ENCODE measurements at places on chromosomes 16 and 17.

GRCh38 chr16:35148748-35149147 lies 1689.3 kb downstream of the TP53TG3F start:
- DNase-seq = no peak

GRCh38 chr17:56121191-56122051 lies 31.9 kb upstream of the ANKFN1 start:
- no peak for DNase-seq

DNA sequence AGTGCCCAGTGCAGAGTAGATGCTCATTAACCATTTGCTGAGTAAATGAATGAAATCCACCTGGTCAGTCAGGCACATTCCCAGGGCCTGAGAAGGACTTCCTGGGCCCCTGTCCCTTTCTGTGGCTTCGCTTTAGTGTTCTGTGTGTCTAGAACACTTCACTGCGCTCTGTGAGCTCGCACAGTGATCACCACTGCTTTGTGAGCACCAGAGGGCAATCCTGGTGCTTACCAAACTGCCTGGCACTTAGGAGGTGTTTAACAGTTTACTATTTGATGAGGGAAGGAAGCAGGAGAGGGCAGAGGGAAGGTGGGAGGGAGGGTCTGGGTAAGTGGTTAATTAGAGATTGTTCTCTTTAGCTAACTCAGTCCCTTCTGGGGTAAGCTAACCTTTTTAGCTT lies 26.2 kb downstream of the SALL1 start:
- no peak for DNase-seq

GRCh38 chr16:81190667-81191066 lies 47.8 kb upstream of the BCO1 start:
- DNase-seq = no peak

DNA sequence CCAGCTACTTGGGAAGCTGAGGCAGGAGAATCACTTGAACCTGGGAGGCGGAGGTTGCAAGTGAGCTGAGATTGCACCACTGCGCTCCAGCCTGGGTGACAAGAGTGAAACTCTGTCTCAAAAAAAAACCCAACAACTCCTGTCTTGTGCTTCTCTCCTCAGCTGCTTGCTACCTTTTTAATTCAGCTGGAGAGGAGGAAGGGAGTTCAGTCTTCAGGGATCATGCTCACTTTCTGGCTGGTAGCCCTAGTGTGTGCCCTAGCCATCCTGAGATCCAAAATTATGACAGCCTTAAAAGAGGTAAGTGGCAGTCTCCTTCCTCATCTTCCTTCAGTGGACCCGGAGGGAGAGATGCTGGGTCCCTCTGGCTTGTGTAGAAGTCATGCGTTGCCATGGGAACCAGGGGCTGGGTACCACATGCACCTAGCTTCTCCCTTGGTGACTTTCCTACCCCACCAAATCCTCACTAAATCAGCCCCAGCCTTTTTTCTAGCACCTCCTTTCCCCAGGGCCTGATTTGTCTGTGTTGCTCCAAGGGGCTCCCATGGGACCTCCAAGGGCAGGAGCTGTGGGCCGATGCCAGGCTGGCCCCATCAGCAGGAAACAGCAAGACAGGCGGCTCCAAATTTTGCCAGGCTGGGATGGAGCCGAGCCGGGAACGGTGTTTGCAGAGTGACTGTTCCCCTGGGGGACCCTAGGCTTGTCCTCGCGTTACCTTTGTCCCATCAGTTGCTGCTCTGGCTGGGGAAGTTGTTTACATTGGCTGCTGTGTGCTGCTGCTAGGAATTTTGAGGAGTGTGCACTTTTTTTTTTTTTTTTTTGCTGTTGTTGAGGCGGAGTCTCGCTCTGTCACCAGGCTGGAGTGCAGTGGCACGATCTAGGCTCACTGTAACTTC lies 65.2 kb downstream of the ABCC1 start:
- DNase-seq = no peak

- no peak for DNase-seq
Measured at GRCh38 chr16:9183682-9184353, 92.4 kb downstream of the HAPSTR1 start.

GRCh38 chr16:75271441-75272096 lies 20.1 kb upstream of the BCAR1 start:
- no peak for DNase-seq

- no peak for DNase-seq
Measured at GRCh38 chr17:50517011-50517410, 8.8 kb downstream of the MYCBPAP start.

DNA sequence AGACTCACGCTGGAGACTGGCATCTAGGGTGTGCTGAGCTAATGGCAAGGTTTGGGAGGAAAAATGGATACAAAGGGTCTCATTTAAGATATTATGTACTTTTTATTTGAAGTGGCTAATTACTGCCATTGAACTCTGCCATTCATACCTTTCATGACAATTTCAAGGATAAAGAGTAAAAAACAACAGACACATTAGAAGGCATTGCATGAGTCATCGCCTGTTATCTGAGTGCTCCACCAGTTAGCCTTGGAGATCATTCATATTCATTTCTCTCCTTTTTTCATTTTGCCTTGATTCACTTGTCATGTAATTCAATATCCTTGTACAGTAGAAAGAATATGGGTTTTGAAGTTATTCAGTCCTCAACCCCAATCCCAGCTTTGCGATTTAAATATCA lies 109.5 kb downstream of the CDH8 start:
- no peak for DNase-seq

DNA sequence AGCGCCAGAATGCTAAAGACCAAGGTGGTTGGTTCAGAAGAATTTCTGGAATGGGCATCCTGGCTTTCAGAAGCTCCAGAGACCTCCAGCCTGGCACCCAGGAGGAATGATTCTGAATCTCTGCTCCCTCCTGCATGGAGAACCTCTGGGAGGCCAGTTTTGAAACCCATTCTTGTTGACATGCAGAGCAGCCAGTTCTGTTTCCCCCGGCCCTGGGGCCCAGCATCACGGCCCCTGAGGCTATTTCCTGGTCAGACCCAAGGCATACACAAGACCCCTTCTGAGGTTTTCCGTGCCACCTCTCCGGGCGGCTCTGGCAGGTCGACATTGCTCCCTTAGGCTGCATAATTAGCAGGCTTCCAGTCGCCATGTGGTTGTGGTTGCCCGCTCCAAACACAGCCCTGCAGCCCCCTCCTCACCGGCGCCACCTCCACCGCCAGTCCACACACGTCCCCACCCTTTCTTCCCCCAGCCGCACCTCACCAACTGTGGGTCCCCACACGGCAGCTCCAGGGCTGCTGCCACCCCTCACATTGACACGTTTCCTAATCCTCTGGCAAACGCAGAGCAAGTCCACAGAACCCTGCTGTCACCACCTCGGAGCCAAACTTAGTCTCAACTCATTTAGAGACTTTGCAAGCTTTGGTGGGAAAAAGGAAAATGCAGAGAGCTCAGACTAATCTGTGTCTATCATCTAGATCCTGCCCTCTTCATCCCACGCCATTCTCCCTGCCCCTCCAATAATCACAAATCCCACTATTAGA lies 367.1 kb downstream of the SOX9 start:
- DNase-seq = no peak

- no peak for DNase-seq
Measured at GRCh38 chr17:48021934-48022333, 15.7 kb downstream of the COPZ2 start.

DNA sequence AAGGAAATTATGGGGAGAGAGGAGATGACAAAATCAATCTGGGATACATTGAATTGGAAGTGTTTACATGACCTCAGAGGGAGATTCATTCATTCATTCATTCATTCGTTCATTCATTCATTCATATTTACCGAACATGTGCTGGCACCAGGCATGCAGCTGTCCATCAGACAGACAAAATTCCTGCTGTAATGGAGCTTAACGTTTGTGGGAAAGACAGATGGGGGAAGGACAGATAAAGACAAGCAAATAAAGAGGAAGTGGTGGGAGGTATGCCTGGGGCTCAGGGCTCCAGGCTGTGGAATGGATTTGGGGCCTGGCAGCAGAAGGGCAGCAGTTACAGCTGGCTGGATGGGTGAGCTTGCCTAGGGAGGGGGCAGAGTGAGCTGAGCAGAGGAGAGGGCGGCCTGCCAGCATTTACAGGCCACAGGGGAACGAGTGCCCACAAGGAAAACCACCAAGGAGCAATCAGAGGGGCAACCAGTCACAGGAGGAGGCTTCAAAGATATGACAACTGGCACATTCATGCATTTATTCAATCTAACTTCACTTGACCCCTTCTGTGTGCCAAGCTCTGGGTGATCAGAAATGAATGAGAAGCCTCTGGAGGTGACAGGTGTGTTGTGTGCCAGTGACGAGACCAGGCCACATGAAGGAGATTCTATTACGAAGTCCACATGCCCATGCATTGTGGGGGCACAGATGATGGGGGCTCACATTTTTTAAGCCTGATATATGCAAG lies 48.5 kb downstream of the ARHGAP27 start:
- DNase-seq = no peak

DNA sequence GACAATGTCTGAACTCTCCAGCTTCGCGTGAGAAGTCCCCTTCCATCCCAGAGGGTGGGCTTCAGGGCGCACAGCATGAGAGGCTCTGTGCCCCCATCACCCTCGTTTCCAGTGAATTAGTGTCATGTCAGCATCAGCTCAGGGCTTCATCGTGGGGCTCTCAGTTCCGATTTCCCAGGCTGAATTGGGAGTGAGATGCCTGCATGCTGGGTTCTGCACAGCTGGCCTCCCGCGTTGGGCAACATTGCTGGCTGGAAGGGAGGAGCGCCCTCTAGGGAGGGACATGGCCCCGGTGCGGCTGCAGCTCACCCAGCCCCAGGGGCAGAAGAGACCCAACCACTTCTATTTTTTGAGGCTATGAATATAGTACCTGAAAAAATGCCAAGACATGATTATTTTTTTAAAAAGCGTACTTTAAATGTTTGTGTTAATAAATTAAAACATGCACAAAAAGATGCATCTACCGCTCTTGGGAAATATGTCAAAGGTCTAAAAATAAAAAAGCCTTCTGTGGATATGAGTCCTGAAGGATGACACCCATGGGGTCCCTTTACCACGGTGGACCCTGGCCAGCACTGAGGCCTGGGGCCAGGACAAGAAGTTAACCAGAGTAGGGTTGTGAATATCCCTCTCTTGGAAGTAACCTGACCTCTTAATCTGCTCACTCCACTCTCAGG lies 10.5 kb upstream of the ITGAD start:
- peak; percentile 67 for DNase-seq

GRCh38 chr16:84131117-84131516 lies 13.9 kb downstream of the HSDL1 start:
- DNase-seq = no peak

DNA sequence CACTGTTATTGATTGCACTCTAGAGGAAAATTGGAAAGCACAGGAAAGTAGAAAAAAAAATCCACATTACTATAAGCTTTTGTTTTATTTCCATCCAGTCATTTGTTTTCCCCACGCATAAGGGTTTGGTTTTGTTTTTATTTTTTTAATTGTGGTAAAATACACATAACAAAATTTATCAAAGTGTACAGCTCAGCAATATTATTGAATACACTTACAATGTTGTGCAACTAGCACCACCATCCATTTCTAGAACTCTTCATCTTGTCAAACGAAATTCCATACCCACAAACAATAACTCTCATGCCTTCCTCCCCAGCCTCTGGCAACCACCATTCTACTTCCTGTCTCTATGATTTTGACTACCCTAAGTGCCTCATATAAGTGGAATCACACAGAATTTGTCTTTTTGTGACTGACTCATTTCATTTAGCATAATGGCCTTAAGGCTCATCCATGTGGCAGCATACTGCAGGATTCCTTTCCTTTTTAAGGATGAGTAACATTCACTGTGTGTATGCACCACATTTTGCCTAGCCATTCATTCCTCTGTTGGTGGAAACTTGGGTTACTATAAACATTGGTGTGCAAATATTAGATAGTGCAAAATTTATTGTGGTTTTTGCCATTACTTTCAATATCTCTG lies 11.1 kb downstream of the SPPL2C start:
- no peak for DNase-seq

GRCh38 chr17:32497431-32498205 lies 10.8 kb downstream of the CDK5R1 start:
- DNase-seq = no peak

GRCh38 chr17:9824094-9824493 lies 1.6 kb upstream of the GLP2R start:
- no peak for DNase-seq

DNA sequence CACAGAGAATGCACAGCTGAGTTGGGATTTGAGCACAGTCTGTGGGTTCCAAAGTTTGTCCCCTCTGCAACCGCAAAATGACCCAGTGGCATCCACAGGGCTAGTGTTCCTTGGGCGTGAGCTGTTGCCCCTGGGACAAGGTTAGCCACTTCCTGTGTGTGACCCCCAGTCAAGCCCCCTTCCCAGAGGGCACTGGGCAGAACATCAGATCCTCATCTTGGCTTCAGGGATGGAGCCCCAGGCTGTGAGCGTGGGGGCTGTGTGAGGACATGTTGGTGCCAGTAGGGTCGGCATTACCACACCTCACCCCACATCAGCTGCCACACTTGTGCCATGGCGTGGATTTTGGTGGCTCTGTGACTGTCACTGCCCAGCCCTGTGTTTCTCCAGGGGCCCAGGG lies 55.3 kb downstream of the USP22 start:
- DNase-seq = no peak

DNA sequence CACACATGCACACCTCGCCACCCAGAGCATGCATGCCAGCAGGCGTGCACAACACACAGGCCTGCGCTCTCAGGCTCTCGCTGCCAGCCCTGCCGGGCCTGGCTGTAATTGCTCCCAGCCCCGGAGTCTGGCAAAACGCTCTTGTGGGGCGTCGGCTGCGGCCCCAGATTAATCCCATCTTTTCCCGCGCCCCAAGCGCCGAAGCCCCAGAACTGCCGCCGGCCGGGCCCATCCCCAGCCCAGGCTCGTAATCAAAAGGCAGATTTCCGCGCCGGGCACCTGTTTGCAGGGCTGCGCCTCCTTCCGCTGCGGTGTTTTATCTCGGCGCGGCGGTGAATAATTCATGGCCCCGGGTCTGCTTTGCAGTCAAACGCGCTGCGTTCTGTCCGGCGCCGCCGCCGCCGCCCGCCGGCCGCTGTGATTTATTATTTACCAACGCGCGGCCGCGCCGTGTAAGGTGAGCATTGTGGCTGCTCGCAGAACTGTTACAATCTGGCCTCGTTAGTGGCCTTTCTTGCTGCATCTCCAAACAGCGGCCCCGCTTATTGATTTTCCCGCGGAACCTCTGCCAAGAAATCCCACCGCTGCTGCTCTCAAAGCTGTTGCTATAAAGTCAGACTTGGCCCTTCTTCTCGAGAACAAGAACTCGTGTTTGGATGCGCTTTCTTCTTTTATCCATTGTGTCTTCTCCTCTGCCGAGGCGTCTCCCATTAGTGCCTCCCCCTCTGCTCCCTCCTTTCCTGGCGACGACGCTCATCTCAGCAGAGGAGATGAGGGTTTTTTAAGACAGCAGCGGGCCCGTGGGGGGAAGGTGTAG lies 126.1 kb downstream of the IRX5 start:
- no peak for DNase-seq

All from activated CD4-positive, alpha-beta T cell treated with anti-CD3 and anti-CD28 coated beads, Interleukin-2, Interleukin-4, amounts not matched to agents 100 ng/mL and 50 ng/mL, durations not matched to agents 16 hours and 8 hours (primary cell).